ENCODE measurements at places on chromosomes 3 and 15. TPM values are rescaled to one million over a fixed set of nuclear protein-coding genes. Genes with fewer than 3 reads are reported as not detected.

- no peak for DNase-seq
Observed at GRCh38 chr3:31960793-31961431, 20.1 kb downstream of the OSBPL10 start.

OTOL1 gene
- total RNA-seq = not detected

DNA sequence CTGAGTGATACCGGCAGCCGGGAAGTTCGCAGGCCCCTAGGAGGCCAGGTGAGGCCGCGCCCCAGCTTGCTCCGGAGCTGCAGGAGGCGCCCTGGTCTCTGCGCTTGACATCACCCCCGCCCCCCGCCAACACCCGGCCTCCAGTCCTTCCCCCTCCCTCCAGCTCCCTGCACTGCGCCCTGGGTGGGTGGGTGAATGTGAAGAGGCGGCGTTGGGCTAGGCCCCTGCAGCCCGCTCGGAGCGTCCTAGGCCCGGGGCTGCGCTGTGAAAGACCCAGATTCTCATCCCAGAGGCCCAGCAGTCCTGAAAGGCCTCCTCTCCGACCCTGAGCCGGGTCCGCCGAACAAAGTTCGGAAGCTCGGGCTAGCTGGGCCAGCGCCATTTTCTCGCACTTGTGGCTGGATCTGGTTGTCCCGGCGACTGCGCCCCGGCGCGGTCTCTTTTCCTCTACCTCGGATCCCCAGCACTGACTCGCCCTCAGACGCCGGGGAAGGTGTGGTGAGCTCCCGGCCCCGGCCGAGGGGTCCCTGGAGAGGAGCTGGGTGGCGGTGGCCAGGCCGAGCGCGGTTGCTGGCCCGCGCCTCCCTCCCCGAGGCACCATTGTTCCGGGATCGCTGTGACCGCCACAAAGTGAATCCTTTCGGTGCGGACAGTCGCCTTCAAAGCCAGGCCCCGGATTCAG is 12.9 kb downstream of the ZIC4 start:
- no peak for DNase-seq

- no peak for DNase-seq
Observed at GRCh38 chr15:35519541-35520149, 26.3 kb downstream of the DPH6 start.

GLCE gene
- 3.1 TPM for total RNA-seq

HIGD2B gene
- not detected for total RNA-seq

- DNase-seq = peak; percentile 49
Observed at GRCh38 chr3:15804553-15805095, 6.8 kb upstream of the ANKRD28 start.

COPG1 gene
- 140 TPM for total RNA-seq

GRCh38 chr15:29270169-29270955 is 740 bp upstream of the NSMCE3 start:
- DNase-seq = peak; percentile 34

- DNase-seq = no peak
Observed at GRCh38 chr3:64188810-64189560, 36.3 kb downstream of the PRICKLE2 start.

DNA sequence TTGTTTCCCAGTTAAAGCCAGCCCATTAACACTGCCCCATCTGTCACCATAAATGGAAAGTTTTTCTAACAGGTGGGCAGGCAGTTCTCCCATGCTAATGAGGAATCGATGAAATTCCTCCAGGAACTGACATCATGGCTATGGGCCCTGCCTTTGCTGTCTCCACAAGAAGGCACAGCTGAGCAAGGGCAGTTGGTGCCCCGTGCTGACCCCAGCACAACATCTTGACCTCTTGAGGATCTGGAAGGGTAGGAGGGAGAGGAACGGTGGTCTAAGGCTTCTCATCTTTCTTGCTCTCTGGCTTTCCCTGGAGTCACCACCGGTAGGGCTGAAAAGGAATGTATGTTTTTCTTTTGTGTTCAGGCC is 46.7 kb downstream of the CHCHD6 start:
- no peak for DNase-seq

DNA sequence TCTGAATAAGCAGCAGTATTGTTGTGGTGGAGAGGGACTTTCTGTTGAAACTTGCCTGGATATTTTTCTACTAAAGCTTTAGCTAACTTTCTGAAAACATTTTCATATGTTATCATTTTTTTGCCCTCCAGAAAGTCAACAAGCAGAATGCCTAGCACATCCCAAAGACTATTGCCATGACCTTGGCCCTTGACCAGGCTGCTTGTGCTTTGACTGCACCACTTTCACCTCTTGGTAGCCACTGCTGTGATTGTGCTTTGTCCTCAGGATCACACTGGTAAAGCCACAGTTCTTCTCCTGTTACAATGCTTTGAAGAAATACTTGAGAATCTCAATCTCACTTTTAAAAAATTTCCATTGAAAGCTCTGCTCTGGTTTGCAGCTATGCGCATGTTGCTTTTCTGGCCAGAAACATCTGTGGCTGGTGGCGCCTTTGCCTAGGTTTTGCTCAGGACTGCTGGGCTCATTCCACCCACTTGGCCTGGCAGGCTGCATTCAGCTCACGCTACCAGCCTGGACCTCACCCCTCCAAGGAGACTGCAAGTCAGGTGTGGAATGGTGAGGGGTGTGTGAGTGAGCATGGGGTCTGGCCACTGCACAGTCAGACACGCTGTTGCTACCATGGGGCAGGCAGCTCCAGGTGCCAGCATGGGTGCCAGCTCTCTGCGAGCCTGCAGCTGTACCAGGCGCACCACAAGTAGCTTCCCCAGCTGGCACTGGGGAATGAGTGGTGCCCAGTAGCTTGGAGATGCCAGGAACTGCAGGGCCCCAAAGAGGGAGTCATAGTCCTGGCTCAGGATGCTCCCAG is 89.8 kb upstream of the TNFSF10 start:
- DNase-seq = no peak

TRH gene
- total RNA-seq = not detected

CLDN18 gene
- not detected for total RNA-seq

DZIP1L gene
- not detected for total RNA-seq

ALDH1L1 gene
- total RNA-seq = not detected

GRCh38 chr3:188126276-188126675 is 27.7 kb upstream of the LPP start:
- DNase-seq = no peak

DNA sequence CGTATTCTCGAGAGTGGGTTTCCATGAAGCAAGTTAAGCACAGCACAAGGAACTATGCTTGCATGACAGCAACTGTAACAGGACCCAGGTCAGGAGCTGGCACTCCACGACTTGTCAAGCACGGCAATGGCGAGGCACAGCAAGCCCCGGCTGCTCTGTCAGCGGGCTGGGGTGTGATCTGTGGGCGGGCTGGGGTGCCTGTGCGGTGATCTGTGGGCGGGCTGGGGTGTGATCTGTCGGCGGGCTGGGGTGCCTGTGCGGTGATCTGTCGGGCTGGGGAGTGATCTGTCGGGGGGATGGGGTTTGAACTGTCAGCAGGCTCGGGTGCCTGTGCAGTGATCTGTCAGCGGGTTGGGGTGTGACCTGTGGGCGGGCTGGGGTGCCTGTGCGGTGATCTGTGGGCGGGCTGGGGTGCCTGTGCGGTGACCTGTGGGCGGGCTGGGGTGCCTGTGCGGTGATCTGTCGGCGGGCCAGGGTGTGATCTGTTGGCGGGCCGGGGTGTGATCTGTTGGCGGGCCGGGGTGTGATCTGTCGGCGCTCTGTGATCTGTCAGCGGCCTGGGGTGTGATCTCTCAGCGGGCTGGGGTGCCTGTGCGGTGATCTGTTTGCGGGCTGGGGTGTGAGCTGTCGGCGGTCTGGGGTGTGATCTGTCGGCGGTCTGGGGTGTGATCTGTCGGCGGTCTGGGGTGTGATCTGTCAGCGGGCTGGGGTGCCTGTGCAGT is 205.7 kb downstream of the XXYLT1 start:
- no peak for DNase-seq

SLC24A5 gene
- not detected for total RNA-seq

DNA sequence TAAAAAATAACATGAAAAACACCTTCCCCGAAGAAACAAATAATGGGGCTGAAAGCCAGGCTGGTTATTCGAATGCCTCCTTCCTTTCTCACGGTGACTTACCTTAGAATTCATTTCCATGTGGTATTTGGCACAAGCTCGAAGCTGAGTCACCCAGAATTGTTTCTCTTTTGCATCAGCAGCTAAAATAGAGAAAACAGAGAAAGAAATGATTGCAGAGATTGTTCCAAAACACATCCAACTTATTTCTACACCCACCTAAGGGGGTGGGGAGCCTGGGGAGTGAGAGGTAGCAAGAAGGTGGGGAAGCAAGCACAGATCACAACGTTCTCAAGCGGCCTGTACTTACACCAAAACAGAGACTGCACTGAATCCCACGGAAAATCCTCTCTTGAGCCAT is 104.7 kb downstream of the OSBPL10 start:
- DNase-seq = no peak

GRCh38 chr3:36697229-36698001 is 66.9 kb downstream of the DCLK3 start:
- no peak for DNase-seq

DNA sequence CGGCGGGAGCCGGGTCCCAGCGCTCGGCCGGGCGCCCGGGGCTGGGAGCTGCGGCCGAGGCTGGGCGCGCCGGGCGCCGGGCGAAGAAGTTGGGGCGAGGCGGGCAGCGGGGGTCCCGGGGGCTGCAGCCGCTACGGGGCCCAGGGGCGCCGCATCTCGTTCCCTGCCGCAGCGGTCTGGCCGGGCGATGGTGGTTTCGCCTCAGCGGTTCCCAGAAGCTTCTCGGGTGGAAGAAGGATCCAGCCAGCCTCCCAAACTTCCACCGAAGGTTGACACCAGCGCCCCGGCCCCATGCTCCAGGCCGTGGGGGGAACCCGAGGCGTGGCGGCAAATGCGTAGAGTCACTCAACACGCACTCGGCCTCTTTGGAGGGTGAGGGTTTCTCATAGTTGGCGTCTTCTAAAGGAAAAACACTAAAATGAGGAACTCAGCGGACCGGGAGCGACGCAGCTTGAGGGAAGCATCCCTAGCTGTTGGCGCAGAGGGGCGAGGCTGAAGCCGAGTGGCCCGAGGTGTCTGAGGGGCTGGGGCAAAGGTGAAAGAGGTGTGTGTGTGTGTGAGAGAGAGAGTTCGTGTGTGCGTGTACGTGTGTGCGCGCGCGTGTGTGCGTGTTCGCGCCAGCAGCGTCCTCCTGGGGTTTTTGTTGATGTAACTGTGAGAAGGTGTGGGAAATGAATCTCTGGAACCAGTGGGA is 940 bp downstream of the BOC start:
- no peak for DNase-seq

DNA sequence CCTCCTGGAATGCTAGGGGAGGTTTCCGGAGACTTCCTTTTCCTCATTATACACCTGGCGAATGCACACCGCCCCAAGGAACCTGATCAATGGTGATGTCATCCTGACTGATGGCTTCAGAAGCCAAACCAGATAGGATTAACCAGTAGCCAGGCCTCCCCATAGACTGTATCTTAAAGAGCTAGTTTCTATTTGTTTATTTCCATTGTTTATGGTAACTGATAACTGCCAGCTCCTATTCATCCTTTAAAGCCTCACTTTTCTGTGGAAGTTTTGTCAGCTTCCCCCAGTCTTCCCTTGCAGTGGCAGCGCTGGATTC is at the start of gene MKRN2OS:
MKRN2OS (minus strand) TSS at position 27 of the 319 bp plus-strand sequence. CDS start 35 bp downstream, outside the sequence.
- DNase-seq = no peak

ERC2 gene
- not detected for total RNA-seq

DNA sequence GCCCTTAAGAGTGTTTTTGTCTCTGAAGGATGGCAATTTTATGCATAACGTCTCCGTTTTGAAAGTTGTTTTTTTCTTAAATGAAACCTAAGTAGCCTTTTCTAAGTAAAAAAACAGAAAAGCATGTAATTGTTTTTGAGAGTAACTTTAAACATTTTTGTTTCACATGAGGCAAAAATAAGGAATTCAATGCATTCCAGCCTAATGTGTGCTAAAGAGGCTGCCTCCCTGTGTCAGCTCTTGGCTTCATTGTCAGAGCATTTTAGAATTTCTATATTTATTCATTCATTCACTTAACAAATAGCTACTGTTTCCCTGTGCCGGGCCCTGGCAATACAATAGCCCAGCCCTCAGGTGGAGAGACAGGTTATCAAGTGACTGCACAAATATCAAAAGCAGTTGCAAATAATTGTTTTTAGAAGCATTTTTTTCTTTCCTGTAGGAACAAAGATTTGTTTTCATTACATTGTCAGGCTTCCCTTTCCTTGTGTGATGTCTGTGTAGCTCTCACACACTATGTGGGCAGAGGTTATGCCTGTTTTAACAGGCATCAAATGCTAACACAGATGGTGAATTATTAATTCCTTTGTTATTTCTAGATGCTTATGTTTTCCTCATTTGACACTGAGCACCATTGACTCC is 81.9 kb downstream of the CCK start:
- DNase-seq = no peak

PLAAT1 gene
- total RNA-seq = not detected

SLC51B gene
- not detected for total RNA-seq

GRCh38 chr3:158152186-158152585 is 42.3 kb downstream of the RSRC1 start:
- no peak for DNase-seq

PRSS50 gene
- not detected for total RNA-seq

- DNase-seq = peak; percentile 80
Observed at GRCh38 chr15:64622410-64623260, 152.8 kb downstream of the RBPMS2 start.

ISG20 gene
- total RNA-seq = 151 TPM

AQR gene
- total RNA-seq = 37.0 TPM

DNA sequence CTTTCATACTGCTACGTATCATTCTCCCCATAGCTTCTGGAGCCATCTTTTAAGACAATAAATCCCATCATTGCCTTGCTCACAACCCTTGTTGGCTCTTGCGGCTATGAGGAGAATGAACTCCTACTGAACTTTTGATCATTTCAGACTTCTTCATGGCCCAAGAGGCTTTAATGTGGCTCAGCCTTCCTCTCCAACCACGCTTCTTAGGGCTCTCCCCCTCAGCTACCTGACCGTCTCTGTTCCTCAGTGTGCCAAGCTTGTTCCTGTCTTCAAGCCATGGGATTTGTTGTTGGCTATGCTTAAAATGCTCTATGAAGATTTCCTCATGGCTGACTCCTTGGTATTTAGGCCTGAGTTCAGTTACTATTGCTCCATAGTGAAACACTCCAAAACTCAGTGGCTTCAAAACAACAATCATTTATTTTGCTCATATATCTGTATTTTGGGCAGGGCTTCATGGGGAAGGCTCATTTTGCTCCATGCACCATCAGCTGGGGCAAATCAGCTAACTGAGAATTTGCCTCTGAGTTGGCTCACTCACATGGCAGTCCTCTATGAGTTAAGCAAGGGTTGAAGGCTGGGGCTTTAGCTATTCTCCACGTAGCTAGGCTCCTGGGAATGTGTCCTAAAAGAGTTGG is 47.5 kb downstream of the FOXL2 start:
- no peak for DNase-seq

- no peak for DNase-seq
Observed at GRCh38 chr15:56739964-56740640, 6.8 kb upstream of the ZNF280D start.

DNAJA4 gene
- total RNA-seq = 29.7 TPM

- DNase-seq = no peak
Observed at GRCh38 chr3:132228923-132229322, 88.3 kb upstream of the ACP3 start.

MUC4 gene
- total RNA-seq = not detected

All from activated CD8-positive, alpha-beta T cell treated with anti-CD3 and anti-CD28 coated beads, Interleukin-2, amount 10 ng/mL, durations not matched to agents 7 days and 5 days (primary cell).